ENCODE measurements at places on chromosomes 5 and 9.
A peak's percentile ranks its signal among the peaks of the same experiment; 100 is the strongest.

DNA sequence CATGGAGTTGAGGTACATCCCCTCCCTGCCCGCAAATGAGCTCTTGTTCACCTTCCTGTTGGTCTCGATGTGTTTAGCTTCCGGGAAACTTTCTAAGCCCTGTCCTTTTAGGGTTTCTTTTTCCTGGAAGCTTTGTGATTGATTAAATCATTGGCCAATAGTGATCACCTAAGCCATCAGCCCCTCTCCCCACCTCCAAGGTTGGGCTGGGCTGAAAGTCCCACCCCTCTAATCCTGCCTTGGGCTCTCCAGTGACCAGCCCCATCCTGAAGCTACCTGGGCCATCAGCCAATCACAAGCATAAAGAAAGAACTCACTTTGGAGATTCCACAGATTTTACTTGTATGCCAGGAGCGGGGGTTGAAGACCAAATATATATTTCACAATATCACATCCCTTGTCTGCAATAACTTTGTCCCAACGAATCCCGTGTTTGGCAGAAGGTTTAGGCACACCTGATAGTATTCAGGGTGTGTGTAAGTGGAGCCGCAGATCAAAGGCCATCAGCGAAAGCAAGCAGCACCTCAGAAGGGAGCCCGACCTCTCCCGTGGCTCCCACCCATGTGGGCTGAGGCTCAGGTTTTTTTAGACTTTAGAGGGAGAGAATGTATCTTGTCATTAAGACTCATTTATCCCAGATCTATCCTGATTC lies 20.4 kb downstream of the ROPN1L start:
- no peak for DNase-seq

DNA sequence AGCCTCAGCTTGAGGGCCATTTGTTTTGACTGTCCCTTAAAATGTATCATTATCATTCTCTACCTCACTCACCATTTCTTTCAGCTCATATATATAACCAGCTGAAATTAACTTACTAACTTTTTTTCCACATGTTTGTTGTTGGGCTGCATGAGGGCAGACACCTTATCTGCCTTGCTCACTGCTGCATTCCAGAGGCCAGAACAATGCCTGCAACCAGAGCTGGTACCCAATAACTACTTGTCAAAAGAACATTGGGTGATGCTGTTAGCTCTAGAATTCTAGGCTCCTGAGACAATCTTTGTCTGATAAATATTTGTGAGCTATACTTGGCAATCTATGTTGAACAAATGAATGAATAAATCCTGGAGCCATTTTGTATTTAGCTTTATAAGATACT lies 68.3 kb downstream of the HTR4 start:
- DNase-seq: no peak

- no peak for DNase-seq
These were observed 403.1 kb upstream of the TRPC7 start for GRCh38 chr5:136768457-136768856.

GRCh38 chr5:59685191-59685530 lies 208.4 kb downstream of the PDE4D start:
- no peak for DNase-seq

DNA sequence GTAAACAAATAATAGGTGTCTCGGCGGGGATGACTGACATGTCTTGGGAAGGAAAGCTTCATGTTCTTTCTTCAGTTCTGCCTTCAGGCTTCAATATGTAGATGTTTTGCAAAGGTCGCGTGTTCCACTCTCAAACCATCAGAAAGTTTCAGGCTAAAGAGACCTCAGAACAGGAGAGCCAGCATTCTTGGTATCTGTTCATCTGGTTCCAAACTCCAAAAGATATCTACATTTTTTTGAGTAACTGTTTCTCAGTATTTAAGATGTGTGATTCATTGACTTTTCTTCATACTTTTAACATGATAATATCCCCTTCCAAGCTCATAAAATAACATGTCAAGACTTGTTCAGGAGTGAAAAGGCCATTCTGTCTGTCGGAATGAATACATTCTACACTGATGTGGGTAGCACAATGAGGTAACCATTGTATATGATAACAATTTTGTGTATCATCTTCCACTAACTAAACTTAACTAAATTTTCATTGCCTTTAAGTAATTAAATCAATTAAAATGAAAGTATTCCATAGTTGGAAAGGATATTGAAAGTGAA lies 183.6 kb downstream of the CFAP90 start:
- DNase-seq: no peak

- no peak for DNase-seq
These were observed 41.7 kb upstream of the GABRP start for GRCh38 chr5:170741801-170742200.

DNA sequence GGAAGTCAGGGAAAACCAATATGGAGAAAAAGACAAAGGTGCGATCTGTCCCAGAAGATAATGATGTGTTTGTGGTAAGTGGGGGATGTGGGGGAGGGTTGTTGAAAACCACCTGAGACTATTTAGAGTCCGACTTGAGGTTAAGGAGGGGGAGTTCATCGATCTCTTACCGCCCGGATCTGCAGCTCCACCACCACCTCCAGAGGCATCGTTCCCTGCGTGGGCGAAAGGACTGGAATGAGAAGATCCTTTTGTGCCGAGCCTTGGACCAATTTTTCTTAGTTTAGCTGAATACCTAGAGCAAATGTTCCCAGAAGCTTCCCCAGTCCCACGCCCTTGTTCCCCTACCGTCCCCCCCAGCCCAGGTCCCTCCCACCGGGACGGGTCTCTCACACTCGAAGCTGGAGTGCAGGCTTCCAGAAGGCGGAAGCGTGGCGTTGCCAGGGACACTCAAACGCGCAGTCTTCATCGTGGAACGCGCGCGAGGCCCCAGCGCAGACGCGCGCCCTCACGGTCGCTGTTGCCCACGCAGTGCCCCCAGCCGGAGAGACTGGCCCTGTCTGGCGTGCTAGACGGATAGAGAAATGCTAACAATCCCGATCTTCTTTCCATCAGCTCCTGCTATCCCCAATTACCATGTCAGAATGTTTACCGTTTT lies at the start of gene SPATA6L:
TSS of gene SPATA6L (minus strand) at position 439 of the 658 bp plus-strand sequence. CDS start at position 209, 230 bp downstream.
- peak; percentile 75 for DNase-seq

DNA sequence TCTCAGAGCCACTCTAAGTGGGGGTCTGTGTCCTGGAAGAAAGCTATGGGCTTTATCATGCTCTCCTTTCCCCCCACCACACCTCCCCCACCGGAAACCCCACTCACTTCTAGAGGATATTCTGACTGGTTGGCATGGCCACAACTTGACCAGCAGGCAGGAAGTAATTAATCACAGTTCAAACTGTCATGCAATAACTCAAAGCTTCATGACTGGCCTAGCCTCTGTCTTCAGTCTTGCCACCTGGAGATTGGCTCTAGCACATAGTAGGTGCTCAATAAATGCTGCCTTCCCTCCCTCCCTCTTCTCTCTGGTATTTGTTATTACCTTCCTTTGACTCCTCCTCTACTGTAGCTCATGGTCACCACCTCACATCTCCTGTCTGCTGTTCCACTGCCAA lies 124.7 kb downstream of the GABBR2 start:
- DNase-seq: no peak

- DNase-seq: no peak
These were observed 1.9 kb downstream of the IRX2 start for GRCh38 chr5:2749514-2750025.

DNA sequence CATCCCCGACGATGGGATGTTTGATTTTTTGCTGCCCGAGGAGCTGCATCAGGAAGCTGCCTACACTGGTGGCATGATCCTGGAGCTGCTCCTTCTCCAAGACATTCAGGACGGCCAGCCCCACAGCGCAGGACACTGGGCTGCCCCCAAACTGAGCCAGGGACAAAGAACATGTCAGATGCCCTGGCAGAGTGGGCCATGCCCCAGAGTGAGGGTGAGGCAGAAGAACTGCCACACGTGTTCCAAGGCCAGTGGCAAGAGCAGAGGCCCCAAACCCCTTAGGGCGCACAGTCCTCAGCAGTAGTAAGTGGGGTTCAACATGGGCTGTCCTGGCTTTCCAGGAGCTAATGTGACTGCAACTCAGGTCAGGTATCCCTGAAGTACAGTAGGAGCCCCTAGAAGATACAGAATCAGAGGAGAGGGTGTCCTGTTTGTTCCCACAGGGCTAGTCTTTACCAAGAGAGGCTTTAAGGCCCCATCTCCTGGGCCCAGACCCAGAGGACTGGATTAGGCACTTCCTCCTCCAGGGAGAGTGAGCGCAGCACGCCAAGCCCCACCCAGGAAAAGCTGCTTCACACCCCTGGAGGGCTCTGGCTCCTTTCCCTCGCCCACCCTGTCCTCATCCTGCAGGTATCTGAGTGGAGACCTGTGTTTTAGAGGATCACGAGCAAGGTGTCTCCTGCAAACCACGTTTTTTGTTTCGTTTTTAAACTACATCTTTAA lies 11.1 kb downstream of the HNRNPAB start:
- DNase-seq: no peak

DNA sequence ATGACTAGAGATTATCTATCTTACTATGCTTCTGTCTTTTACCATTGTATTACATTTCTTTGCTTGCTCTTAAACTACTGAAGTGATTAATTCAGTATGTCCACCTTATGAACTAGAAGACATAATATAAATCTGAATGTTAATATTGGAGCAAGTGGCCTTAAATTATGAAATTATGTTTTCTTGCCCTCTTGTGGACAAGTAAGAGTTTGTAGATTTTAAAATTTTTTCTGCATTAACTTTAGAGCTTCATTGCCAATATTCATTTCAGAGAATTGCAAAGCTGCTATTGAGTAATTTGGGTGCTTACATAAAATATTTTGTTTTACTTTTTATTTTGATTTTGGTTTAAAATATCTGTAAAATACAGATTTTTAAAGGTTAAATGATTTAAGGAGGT lies 55.3 kb downstream of the RANBP17 start:
- DNase-seq: no peak

DNA sequence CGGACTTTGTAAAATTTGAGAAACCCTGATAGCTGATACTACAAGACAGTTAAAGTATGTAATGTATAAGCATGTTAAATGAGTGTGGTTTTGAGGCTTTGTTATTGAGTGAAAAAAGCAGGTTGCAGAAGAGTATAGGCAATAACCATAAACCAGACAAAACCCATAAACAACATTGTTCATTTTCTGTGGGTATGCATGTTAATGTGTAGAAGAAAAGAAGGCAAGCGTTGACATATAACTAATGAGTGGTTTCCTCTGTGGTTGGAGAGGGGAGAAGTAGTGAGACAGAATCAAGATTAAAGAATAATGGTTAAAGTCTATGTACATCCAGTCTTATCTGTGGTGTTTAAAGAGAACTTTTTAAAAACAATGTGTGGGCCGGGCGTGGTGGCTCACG lies 26.2 kb downstream of the RAD23B start:
- DNase-seq: no peak

DNA sequence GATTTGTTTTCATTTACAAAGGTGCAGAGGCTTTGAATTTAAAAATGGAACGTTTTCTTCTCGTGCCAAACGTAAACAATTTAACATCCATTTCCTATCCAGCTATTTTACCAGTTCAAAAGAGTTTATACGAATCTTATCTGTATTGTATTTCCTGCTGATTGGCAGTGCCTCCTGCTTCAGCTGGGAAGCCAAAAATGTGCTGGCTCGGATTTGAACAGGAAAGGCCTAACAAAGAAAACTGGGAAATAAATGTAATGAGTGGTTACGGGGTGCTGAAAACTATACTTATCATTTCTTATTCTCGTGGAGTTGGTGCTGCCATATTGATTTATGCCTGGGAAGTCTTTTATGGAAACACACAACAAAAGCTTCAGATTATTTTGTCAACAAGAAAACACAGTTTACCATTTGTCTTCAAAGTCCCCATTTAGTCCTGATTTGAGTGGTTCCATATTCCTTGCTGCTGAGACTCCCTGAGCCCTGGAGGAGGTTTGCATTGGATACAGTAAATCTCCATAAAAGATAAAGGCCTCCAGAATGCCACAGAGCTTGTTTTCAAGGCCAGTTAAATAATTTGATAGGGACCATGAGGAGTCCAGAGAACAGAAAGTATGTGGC lies 507.4 kb downstream of the RASEF start:
- peak; percentile 84 for DNase-seq

GRCh38 chr5:166860426-166860825 lies 1431.0 kb upstream of the WWC1 start:
- DNase-seq: no peak

GRCh38 chr9:93343663-93344062 lies 107.8 kb upstream of the FAM120A start:
- DNase-seq: no peak

- DNase-seq: no peak
These were observed 17.9 kb downstream of the STARD4 start for GRCh38 chr5:111494355-111494999.

DNA sequence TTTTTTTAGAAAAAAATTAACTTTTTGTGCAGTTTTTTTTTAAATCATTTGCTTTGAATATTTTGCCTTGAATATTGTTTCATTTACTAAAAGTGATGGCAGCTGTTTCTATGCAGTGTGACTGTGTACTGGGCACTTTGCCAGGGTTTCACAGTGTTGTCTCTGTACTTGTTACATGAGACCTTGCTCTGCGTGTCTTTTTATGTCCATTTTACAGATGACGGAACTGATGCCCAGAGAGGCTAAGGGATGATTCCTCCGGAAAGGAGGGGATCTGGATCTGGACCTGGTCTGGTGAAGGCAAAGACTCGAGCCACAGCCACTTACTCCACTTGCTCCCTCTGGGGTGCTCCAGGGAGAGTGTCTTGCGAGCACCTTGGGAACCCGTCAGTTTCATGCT lies 124.8 kb upstream of the PTCH1 start:
- peak; percentile 50 for DNase-seq

- peak; percentile 68 for DNase-seq
These were observed 474.5 kb downstream of the LRRC70 start for GRCh38 chr5:63053019-63053638.

DNA sequence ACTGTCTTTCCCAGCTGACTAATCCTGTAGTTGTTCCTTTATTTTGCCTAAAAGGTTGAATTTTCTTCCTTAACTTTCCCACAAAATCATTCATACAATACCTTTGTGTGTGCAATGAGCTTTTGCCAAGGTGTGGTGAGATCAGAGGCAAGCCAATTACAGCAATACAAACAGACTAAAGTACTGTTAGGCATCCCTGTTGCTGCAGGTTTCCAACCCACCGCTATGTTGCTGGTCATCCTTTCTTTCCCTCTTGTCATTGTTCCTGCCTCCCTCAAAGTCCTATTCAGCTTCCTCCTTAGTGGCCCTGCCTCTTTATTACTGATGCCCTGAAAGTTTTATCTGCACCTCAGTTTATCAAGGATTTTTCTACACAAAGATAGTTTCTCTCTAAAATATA lies 22.1 kb downstream of the ITGA2 start:
- DNase-seq: no peak

GRCh38 chr5:154313360-154314017 lies 123.0 kb downstream of the GALNT10 start:
- no peak for DNase-seq

- DNase-seq: peak; percentile 91
These were observed 53.8 kb upstream of the CLINT1 start for GRCh38 chr5:157912621-157913325.

DNA sequence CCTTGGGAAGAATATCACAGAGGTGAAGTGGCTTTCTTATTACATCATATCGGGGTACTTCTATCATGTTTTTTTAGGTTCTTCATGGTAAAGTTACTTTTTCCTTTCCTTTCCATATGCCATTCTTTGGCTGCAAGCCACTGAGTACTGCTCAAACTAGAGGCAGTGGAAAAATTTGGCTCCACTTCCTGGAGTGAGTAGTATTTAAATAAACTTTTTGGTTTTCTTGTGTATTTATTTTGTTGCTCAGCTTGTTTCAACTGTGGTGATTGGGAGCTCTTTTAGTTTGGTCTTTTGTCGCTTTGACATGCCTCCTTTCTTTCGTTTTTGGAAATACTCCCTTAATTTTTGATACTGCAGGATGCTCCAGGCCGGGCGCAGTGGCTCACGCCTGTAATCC lies 69.8 kb downstream of the WDR70 start:
- DNase-seq: no peak

- peak; percentile 41 for DNase-seq
These were observed 46.8 kb downstream of the ELAVL2 start for GRCh38 chr9:23779220-23779619.
